ENCODE measurements at places on chromosomes 11 and 22.

DNA sequence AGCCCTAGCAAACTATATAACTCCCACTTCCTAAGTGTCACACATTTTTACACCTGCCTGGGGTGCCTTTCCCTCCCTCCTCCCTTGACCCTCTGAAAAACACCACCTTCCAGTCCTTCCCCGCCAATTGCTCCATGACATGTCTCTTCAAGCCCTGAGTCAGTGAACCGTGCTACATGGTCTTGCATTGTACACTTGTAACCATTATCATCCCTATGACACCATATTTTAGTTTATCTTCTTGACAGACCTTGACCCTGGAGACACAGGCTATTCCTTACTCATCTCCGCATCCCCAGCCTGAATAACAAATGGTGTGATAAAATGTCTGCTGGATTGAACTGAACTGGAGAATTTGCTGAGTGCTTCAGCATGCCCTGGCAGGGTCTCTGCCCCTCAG lies 36.9 kb downstream of the TNKS1BP1 start:
- DNase-seq: no peak

DNA sequence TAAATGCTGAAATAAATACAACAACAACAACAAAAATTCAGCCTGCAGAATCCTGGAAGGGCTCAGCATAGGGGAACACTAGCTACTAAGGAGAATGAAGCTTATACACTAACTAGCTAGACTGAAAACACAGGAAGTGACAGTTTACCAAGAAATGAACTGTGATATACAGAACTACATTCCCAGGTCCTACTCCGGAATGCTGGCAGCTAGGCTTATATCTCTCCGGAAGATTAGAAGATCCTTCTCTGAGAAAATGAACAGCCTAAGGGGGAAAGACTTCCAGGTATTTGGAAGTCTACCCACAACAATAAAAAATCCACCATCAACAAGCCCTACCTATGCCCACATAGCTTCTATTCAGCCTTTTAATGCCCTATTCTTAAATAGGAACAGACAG lies 31.0 kb downstream of the CCDC34 start:
- DNase-seq: no peak

GRCh38 chr11:122267602-122268001 lies 151.6 kb upstream of the BLID start:
- no peak for DNase-seq

GRCh38 chr11:3153291-3153861 lies 11.7 kb downstream of the OSBPL5 start:
- no peak for DNase-seq

DNA sequence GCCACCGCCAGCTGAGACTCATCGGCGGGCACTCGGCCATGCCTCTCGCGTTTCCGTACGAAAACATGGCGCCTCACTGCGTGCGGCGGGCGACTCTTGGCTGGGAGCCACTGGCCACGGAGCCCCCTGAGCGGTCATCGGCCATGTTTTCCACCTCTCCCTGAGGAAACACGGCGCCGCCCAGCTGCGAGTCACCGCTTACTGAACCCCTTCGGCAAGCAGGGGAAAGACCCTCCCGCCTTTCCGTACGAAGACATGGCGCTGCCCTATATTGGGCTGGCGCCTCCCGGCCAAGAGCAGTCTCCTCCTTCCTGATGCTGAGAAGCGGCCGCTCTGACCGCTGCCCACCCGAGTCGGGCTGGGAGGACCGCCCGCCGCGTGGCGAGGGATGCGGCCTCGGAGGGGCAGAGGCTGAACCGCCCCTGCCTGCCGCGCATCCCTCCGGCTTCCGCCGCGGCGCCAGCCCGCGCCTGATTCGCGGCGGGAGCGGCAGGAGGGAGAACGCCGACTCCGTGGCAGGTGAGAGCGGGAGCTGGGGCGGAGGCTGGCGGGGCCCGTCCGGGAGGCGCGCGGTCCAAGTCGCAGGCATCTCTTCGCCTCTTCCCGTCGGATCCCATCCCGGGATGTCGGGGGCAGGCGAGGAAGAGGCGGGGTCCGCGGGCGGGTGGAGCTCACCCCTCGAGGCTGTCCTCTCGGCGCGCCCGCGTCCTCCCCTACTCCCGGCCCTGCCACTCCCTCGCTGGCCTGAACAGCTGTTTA lies at the start of gene TCP11L1:
Gene TCP11L1 (plus strand): TSS at position 299 of the 759 bp plus-strand sequence. CDS start 4,202 bp downstream, outside the sequence.
- peak; percentile 93 for DNase-seq

- DNase-seq: no peak
Observed at GRCh38 chr22:32528316-32528715, 53.7 kb downstream of the FBXO7 start.

GRCh38 chr22:48152164-48152775 lies 1389.8 kb downstream of the TBC1D22A start:
- no peak for DNase-seq

- no peak for DNase-seq
Observed at GRCh38 chr22:29233277-29233877, 27.7 kb downstream of the EMID1 start.

DNA sequence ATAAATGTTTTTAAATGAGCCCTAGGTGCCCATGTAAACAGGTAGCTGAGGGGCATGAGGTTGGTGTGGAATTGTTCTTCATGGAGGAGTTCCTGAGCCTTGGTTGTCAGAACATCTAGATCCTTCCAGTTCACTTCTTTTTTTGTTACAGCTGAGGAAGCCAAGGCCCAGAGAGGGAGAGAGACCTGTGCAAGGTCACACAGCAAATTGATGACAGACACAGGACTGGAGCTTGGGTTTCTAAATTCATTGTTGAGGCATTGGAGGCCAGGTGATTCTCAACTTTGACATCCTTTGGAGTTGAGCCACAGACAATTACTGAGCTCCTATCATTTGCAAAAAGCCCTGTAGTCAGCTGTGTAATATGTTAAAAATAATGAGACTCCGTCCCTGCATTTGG lies 73.1 kb upstream of the CRYBB3 start:
- DNase-seq: no peak

GRCh38 chr11:22193348-22194051 lies 615 bp downstream of the ANO5 start:
- DNase-seq: peak; percentile 41

DNA sequence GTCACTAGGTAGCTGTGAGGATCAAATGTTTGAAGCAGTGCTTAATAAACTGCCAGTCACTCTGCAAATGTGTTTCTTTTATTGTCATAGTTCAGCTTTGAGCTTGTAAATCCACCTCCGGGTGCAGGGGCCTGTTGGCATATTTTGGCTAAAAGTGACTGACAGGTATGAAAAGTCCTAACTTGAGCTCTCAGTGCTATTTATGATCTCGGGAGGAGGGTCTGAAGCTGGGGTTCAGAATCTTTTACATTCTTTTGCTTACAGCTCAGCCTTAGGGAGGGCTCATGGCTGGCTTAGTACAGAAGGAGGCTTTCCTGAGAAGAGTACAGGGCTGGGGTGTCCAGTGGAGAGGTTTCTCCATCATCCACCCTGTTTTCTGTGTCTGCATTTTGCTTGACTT lies 1.5 kb downstream of the ASPHD2 start:
- no peak for DNase-seq

DNA sequence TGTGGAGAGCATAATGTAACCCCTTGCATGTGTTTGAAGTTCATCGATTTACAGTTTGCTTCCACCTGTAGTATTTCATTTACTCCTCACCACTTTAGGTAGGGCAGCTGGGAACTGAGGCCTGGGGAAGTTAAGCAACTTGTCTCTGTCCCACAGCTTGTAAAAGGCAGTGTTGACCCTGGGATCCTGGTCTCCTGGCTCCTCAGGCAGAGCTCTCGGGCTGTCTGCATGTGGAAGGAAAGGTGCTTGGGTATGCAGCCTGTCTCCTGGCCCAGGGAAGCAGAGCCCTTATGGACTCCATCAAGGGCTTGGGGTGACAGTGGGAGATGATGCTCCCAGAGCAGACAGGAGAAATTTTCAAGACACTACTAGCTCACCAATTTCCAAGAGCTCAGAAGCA lies 49.9 kb downstream of the TRIM29 start:
- no peak for DNase-seq

DNA sequence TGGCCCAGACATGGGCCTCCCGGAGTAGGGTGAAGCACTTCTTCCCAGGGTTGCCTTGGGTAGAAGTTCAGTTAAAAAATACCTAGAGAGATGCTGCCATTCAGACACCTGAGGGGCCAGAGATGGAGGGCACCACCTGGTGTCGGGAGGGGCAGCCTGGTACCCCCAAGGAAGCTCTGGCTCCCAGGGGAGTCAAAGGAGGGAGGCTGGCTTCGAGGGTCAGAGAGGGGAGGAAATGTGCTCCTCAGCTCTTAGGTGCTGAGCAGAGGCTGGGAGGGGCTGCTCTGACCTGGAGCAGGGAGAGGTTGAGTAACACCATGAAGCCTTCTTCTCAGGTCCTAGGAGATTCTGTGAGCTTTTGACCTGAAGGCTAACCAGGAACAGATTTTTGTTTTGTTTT lies 1.1 kb downstream of the USP35 start:
- no peak for DNase-seq

DNA sequence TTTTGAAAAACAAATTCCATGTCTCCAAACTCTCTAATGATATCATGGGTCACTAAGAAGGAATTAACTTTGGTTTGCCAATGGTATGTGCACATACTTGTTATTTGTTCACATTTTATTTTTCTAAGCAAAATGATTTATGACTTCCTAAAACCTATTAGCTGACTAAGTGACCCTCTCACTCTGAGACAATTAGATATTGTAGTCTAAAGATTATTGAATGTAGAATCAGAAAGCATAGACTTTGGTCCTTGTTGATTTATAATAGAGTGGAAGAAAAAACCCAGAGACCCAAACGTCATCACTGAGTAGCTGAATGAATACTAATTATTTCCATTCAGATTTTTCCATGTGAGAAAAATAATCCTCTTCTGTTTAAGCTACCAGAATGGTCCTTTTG lies 243.5 kb upstream of the ANO3 start:
- no peak for DNase-seq

- DNase-seq: no peak
Observed at GRCh38 chr11:73040046-73040445, 102.1 kb downstream of the FCHSD2 start.

- DNase-seq: no peak
Observed at GRCh38 chr22:47564651-47565434, 802.4 kb downstream of the TBC1D22A start.

- no peak for DNase-seq
Observed at GRCh38 chr22:35648066-35649025, at the start of gene APOL6. Gene APOL6, plus strand, starts transcription at chr22:35648446. Its CDS starts 7,980 bp downstream, at chr22:35656426.

- DNase-seq: no peak
Observed at GRCh38 chr11:116598036-116598435, 174.8 kb downstream of the BUD13 start.

DNA sequence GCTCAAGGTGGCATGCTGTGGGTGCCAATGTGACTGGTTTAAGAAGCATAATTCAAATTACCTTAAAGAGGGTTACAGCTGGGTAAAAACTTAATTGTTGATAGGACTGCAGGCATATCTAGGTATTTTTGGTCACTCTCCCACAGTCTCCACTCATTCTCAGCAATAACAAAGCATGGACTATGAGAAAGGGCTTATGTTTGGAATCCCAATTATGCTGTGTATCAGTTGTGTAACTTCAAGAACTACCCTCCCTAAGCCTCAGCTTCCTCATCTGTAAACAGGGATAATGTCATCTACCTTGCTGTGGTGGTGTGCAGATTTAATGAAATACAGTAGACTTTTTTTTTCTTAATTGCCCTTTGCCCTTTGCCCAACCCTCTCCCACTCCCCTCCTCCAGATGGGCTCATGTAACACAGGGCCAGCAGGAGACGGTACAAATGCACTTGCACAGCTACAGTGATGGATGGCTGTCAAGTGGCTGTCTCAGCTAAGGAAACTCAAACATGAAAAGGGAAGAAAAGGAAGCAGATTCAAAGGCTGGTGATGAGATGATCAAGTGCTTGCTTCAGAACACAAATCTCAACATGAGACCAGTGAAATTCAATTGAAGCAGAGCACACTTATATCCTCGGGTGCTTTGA lies 37.6 kb downstream of the MAP6 start:
- no peak for DNase-seq

DNA sequence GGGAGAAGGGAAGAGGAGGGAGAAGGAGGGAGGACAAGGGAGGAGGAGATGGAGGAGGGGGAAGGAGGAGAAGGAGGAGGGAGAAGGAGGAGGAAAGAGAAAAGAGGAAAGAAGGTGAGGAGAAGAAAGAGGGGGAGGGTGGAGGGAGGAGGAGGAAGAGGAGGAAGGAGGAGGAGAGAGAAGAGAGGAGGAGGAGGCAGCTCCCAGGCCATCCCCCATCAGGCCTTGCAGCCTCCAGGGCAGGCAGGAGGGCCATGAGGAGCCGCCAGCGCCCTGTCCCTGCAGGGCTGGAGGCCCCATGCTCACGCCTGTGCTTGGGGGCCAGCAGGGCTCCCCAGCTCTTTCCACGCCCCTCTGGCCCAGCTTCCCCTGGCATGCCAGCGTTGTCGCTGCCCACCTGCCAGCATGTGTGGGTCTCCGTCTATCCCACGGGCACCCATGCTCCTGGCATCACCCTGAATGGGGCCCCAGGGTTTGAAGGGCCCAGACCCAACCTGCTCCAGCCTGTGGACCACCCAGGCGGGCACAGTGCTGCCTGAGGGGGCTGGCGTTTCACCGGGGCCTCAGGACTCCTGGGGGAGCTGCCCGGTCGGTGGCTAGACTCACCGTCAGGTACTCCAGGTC lies 5.2 kb downstream of the TSPAN32 start:
- no peak for DNase-seq

DNA sequence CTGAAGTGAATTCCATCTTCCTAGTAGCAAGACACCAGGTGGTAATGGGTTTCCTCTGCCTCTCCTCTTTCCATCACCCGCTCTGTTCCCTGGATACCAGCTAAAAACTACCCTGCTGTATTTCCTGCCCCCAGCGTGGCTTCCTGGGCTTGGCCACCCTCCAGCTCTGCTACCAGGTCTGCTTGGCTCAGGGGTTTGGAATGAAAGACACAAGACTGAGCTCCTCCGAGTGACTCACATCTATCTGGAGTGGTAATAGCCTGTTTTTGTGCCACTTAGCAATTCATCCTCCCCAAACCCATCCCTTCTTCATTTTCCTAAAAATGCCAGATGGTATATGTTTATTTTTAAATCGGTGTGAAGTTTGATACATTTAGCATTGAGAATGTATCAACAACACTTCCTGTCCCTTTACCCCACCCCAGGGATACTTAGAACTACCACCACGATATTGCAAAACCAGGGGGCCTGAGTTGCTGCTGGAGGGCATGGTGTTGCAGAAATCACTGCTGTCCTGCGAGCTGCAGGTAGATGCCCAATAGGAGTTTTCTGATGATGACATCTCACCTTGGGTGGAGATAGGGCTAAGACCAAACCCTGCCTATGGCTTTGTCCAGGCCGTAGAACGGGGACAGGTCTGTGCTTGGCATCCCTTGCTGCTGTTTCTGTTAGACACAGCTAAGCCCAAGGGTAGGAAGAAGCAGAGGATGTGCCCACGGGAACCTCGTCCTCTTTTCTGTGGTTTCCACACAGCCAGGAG lies 7.5 kb upstream of the MICAL3 start:
- DNase-seq: no peak

GRCh38 chr22:44042249-44043218 lies 18.4 kb downstream of the PARVB start:
- no peak for DNase-seq

DNA sequence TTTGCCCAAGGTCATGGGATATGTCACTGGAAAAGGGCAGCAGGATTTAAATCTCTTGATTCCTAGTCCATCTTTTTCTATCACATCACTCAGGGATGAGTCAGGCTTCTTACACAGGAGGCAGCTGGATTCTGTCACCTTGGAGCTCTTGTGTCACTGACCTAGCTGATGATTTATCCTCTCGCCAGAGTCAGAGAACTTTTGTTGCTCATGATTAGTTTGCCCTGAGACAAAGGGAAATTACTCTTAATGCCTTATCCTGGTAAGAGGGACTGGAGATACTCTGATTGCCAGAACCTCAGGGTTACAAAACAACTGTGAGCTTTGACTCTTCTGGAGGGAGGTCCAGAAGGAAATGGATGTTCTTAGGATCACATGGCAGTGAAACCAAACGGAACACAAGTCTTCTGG lies 10.1 kb downstream of the COA4 start:
- DNase-seq: no peak
